Vein endothelial cell (primary cell): ENCODE measurements at places on chromosomes 16 and 17. TPM values are rescaled to one million over a fixed set of nuclear protein-coding genes. Genes with fewer than 3 reads are reported as not detected.

Gene LGALS9
- 36.9 and 49.0 TPM in 2 replicates for total RNA-seq

Gene GRAPL
- total RNA-seq = 37.7 and 106 TPM in 2 replicates

Gene KRT31
- total RNA-seq = not detected in 2 replicates

Gene GPR179
- not detected in 2 replicates for total RNA-seq

Gene SPNS2
- 36.3 and 44.2 TPM in 2 replicates for total RNA-seq

Gene ATF7IP2
- 5.6 and 7.1 TPM in 2 replicates for total RNA-seq

Gene MAF
- total RNA-seq = 0.57 and 0.65 TPM in 2 replicates

Gene SCGB1C2
- not detected in 2 replicates for total RNA-seq

Gene IKZF3
- total RNA-seq = not detected in 2 replicates

Gene C17orf75
- total RNA-seq = 15.8 and 18.0 TPM in 2 replicates

Gene MYH1
- total RNA-seq = not detected in 2 replicates

Gene SLC52A1
- total RNA-seq = 0.33 TPM in 1 of 2 replicates, not detected in the other

Gene KCNH6
- total RNA-seq = not detected in 2 replicates

Gene CD300LF
- not detected in 2 replicates for total RNA-seq

Gene USH1G
- not detected in 2 replicates for total RNA-seq

Gene RNF222
- not detected in 2 replicates for total RNA-seq

Gene TNFSF12
- 16.7 and 20.2 TPM in 2 replicates for total RNA-seq

Gene ABCA10
- total RNA-seq = 0.98 and 2.5 TPM in 2 replicates

Gene PMFBP1
- total RNA-seq = not detected in 2 replicates

Gene MEIOB
- not detected in 2 replicates for total RNA-seq

Gene ADAM11
- under 0.01 and 0.10 TPM in 2 replicates for total RNA-seq

Gene WFDC1
- total RNA-seq = not detected in 2 replicates

Gene HOXB2
- total RNA-seq = 2.5 and 2.9 TPM in 2 replicates

Gene BRIP1
- total RNA-seq = 5.2 and 11.0 TPM in 2 replicates

Gene SENP3
- 78.2 and 91.8 TPM in 2 replicates for total RNA-seq

Gene P2RX1
- total RNA-seq = not detected in 2 replicates

Gene CNGB1
- total RNA-seq = under 0.01 TPM in 2 replicates

Gene ABCA8
- 1.3 and 1.4 TPM in 2 replicates for total RNA-seq

Gene TMEM100
- 0.65 TPM in 1 of 2 replicates, not detected in the other for total RNA-seq

Gene MMP28
- 11.3 and 13.7 TPM in 2 replicates for total RNA-seq

Gene GPR139
- not detected in 2 replicates for total RNA-seq

Gene DEXI
- total RNA-seq = 44.0 and 46.1 TPM in 2 replicates

Gene GPR142
- not detected in 2 replicates for total RNA-seq

Gene C1QTNF8
- total RNA-seq = not detected in 2 replicates

Gene BAIAP3
- 0.67 and 0.98 TPM in 2 replicates for total RNA-seq

Gene MYO1D
- 106 and 156 TPM in 2 replicates for total RNA-seq

Gene PLCD3
- 47.4 and 52.1 TPM in 2 replicates for total RNA-seq

Gene HES7
- 0.19 and 0.33 TPM in 2 replicates for total RNA-seq

Gene CD300LB
- total RNA-seq = not detected in 2 replicates

Gene MPP2
- 0.33 and 0.38 TPM in 2 replicates for total RNA-seq

Gene PKMYT1
- 9.6 and 11.4 TPM in 2 replicates for total RNA-seq

Gene SOST
- total RNA-seq = not detected in 2 replicates

Gene NLGN2
- 4.6 and 5.2 TPM in 2 replicates for total RNA-seq

Gene EPN3
- total RNA-seq = under 0.01 TPM in 1 of 2 replicates, not detected in the other
